ENCODE measurements at places on chromosomes 6 and 20.

GRCh38 chr6:31209137-31209536 is 38.7 kb upstream of the POU5F1 start:
- no peak for DNase-seq

DNA sequence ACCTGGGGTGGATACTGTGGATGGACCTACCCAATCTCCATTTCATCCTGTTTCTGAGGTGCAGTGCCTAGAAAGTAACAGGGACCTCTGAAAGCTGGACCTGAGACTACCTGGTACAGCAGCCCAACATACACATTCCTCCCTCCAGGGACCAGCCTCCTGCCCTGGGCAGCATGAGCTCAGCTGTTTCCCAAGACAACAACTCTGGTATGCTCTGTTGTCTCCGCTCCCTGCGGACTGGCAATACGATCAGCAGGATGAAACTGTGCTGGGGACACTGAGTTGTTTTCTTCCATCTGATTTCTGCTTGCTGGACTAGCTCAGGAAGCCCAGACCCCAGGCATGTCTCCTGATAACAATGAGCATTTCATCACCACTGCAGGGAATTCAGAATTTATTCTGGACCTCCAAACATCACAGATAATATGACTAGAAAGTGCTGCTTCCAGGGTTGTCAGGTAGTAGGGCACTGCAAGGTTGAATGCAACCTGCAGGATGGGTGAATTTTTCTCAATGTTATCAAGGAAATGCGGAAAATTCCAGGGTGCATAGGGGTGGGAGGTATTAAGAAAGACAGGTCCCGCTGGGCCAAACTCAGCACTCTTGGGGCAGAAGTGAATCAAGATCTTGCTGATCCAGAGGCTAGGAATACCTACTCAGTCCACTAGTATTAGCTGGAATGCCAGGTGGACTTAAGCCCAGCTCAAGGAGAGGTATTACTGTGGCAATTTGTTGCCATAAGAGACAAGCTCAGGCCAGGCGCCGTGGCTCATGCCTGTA is 38.9 kb upstream of the SLC4A11 start:
- DNase-seq: no peak

- peak; percentile 29 for DNase-seq
Observed at GRCh38 chr6:75601304-75602245, at the start of gene SENP6. SENP6 (plus strand) TSS chr6:75601880; CDS start chr6:75602525, 645 bp downstream.

DNA sequence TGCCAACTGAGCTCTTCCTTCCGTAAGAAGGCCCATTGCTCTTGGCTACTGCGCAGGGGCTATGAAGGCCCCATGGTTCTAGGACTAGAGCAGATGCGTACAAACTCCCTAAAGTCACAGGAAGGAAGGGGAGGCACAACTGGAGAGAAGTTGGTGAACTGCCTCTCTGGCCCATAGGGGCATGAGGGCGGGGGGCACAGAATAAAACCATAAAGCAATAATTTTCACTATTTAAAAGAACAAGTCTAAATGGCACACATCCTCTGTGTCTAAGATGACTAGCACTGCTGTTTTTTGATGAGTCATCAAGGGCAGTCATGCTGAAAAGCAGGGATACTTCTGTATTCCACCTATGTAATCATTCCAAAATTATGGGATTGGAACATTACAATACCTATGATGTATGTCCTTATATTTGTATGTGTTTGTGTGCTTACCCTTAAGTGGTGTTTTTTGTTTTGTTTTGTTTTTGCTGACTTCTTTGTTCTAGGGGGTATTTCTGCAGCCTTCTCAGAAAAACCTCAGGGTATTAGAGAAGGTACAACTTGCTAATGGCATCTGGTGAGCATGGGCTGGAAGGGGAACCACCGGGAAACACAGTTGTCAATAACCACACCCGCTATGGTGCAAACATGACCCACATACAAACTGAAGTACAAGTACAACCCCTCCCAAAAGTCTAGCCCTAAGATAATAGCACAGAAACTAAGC is 36.9 kb downstream of the B4GALT5 start:
- DNase-seq: no peak

GRCh38 chr6:107698146-107698545 is 126.0 kb downstream of the SCML4 start:
- no peak for DNase-seq

DNA sequence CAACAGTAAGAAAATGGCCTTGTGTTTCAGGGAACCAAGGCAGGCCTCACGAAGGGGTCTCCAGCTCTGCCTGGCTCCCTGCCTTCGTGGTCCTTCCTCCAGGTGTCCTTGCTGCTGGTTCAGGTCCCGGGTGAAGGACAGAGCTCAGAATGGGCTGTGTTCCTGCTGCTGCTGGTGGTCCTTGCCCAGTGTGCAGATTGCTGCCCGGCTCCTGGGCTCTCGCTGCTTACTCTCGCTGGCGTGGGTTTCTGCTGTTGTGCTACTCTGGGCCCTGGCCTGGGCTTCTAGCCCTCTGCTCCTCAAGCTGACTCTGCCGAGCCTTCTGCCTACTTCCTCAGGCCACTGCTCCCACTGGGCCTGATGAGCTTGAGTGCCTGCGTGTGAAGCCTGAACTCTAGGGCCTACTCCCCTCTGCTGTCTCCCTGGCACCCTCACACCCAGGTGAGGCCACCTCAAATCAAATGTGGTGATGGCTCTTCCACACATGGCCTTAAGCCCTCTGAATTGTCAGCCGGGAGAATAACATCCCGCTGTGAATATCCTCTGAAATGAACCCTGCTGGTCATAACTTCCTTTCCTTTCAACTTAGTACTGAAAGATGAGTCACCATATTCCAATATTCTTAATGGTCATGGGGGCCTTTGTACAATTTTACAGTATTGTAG is 171.6 kb downstream of the FOXC1 start:
- DNase-seq: no peak

DNA sequence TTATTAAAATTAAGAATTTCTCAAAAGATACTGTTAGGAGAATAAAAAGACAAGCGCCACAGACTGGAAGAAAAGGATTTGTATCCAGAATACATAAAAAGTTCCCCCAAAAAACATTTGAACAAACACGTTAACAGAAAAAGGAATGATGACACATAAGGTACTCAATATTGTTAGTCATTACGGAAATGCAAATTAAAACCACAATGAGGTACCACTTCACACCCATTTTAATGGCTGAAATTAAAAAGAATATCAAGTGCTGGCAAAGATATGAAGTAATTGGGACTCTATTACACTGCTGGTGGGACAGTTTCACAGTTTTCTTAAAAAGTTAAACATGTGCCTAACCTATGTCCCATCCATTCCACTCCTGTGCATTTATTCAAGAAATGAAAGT is 51.4 kb downstream of the HECA start:
- no peak for DNase-seq

- DNase-seq: no peak
Observed at GRCh38 chr6:41475737-41476357, 70.3 kb upstream of the FOXP4 start.

- no peak for DNase-seq
Observed at GRCh38 chr6:108566406-108566805, 5.7 kb downstream of the FOXO3 start.

- no peak for DNase-seq
Observed at GRCh38 chr6:156889469-156889868, 112.3 kb downstream of the ARID1B start.

DNA sequence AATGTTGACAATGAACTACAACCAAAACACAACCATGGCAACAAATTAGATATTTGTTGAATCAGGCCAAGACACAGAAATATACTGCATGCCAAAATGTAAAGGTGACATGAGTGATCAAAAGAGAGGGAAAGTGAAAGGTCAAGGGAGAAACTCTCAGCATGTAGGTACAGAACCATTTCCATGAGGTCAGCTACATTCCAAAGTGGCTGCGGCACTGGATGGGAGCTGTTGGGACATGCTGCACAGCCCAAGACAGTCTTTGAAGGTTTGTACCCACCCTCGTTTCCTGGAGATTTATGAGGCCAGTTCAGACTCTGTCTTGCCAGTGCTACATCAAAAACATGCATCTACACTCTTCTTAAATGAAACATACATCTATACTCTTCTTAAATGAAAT is 579.9 kb downstream of the BMP2 start:
- no peak for DNase-seq

DNA sequence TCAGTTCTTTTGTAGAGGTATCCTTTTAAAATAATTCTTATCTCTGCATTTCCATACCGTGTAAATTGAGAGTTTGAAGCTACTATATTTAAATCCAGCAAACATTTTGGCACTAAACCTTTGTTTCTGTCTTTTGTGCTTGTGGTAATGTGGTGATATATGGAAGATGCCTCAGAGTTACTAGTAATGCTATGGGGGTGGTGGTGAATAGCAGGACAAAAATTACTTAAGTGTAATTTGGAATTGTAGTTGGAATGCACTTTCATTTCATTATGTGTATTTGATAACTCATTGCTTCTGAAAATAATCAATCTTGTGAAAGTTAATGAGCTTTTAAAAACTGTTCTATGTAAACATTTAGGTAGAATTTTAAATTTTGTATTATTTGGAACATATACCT is 404.5 kb downstream of the PHF3 start:
- no peak for DNase-seq

- no peak for DNase-seq
Observed at GRCh38 chr6:52984247-52984646, 10.8 kb downstream of the GSTA4 start.

DNA sequence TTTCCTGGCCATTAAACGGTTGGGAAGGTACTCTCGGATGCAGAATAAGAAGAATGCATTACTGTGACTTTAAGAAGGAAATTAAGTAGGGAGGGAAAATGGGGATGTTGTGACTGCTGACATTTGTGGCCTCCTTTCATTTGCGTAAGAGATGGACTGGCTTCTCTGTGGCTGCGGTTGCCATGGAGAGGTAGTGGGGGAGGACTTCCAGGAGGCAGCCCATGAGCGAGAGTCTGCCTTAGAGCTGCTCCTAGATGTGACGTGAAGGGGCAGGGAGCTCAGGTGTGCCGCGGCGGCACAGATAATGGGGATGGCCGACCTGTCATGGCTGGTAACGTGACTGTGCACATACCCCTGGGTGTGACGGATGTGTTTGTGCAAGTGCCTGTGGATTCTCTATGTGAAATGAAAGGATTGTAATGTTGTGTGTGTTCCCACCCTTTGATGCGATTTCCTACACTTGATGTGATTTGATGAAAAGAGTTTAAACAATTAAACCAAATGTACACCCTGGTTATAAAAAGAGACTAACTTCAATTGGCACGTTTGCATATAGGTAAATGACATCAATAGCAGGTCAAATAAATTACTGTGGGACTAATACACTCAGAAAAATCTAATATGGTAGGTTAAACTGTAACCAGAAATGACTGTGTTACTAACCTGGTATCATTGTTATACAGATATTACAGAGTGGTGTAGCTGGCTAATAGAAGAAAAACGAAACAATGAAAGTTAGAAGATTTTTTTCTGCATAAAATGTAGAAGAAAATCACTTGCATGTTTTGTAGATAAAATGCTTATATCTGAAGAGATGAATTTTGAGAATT is 48.9 kb downstream of the HIVEP1 start:
- DNase-seq: peak; percentile 66

DNA sequence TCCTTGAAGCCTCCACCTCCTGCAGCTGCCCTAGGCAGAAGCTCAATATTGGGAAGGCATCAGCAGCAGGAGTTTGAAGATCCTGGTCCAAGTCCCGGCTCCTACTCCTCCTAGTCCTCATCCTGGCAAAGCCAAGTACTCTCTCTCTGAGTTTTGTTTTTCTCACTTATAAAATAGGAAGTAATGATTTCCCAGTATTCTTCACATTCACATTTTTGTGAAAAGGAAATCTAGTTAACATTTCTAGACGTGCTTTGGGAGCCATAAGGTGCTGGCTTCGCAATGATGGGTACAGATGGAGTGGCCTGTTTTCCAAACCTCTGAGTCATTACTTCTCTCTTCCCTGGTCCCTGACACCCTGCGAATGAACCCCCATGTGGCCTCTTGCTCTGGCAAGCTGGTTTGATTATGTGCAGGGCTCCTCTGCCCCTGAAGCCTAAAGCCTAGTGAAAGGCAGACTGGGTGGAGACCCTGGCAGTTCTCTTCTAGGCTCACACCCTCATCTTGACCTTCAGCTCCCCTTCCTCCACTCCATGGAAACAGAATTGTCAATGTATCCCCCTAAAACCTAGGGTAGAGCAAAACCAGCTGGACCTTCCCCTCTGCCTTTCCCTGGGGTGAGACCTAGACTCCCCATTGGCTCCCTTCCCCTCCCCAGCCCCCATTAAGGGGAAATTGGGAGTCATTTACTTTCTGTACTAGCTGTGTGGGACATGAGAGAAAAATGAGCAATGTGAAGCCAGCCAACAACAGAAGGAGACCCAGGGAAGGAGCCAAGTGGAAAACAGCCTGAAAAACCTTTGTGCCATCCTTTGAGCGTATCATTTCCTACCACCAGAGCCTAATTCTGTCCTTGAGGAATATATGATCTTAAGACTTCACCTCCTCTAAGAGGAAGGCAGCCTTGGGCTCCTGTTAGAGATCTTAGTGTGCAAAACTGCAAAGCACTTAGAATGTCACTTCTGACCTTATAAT is 158.4 kb downstream of the UST start:
- no peak for DNase-seq

GRCh38 chr20:49712646-49712995 is 1.1 kb downstream of the B4GALT5 start:
- no peak for DNase-seq

DNA sequence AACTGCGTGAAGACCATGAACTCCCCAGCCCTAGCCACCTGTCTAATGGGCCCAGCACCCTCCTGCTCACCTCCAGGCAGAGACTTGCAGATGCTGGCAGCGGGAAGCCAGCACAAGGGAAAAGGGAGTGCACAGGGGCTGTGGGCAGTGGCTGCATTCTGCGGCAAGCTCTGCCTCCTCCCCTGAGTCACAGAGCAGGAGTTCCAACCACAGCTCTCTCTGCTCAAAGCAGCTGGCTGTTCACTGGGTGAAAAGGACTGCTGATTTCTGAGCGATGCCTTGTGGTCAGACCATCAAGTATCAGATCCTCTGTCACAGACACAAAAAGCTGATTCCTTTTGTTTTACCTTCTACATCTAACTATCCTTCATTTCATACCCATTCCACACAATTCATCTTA is 10.5 kb downstream of the NKX2-2 start:
- no peak for DNase-seq

- DNase-seq: no peak
Observed at GRCh38 chr6:41199552-41200246, 1.2 kb downstream of the TREML2 start.

- DNase-seq: no peak
Observed at GRCh38 chr6:150722614-150723344, 123.1 kb downstream of the PLEKHG1 start.

GRCh38 chr6:155936551-155936950 is 480.9 kb upstream of the NOX3 start:
- no peak for DNase-seq

GRCh38 chr6:8321671-8322404 is 113.5 kb downstream of the SLC35B3 start:
- no peak for DNase-seq

GRCh38 chr6:343960-344815 is 47.4 kb upstream of the IRF4 start:
- DNase-seq: no peak

DNA sequence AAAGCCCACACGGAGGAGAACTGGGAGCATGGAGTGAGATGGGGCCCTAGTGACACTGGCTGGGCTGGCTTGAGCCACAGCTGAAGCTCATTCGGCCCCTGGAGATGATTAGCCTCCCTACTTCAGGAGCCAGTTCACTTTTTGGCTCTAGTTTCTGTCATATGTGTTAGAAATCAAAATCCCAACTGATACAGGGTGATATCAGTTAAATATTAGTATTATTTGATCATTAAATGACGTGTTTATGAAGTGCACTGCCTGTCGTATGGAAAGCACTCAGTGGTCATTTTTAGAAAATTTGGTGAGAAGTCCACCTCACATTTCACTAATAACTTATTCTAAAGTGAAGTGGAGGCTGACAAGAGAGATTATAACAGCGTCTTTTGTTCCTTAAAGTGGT is 59.0 kb downstream of the TULP4 start:
- DNase-seq: no peak

- no peak for DNase-seq
Observed at GRCh38 chr6:168264593-168265335, 54.8 kb downstream of the DACT2 start.

Data from caudate nucleus (tissue), 63 donors.